ENCODE measurements at places on chromosomes 3 and 15.

DNA sequence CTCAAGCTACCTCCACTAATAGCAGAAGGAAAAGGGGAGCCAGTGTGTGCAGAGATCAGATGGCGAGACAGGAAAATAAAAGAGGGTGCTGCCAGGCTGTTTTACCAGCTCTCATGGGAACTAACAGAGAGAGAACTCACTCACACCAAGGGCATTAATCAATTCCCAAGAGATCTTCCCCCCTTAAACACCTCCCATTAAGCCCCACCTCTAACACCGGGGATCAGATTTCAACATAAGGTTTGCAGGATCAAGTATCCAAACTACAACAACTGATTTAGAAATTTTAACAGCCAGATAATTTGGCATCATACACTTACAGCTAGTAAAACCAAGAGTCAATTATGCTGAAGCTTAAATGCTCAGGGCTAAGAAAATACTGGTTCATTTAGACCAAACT lies 18.9 kb downstream of the CD200 start:
- DNase-seq = no peak

DNA sequence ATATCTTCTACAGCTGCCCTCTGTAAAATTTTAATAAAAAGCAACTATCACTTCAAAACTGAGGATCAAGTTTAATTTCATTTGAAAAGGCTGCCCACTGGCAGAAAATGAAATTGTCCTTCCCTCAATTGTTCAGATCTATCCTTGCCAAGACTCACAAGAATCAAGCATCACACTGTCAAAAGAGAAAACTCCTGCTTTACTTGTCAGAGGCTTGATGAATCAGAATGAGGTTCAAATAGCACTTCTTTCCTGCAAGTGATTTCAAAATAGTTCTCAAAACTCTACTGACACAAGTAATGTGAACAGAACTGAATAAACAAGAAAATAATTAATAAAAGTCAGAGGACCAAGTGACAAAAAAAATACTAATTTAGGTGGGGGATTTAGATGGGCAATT lies 70.6 kb downstream of the GOLIM4 start:
- DNase-seq = no peak

GRCh38 chr3:107506458-107506857 lies 16.3 kb upstream of the BBX start:
- DNase-seq = no peak

DNA sequence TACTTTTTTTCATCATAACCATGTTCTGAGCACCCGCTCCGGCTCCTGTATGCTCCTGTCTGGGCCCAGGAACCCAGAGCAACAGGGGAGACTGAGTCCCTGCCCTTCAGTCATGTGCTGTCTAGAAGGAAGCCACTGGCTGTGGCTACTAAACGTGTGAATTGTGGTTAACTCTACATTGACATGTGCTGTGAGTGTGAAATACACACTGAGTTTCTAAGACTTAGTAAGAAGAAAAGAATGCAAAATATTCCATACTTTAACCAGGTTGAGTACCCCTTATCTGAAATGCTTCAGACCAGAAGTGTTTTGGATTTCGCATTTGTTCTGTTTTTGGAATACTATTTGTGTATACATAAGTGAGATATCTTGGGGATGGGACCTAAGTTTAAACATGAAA lies 42.8 kb upstream of the CGNL1 start:
- DNase-seq = no peak

GRCh38 chr3:181050738-181051137 lies 61.2 kb upstream of the DNAJC19 start:
- DNase-seq = no peak

- DNase-seq = no peak
These were observed 17.5 kb upstream of the POC1A start for GRCh38 chr3:52171514-52172261.

- DNase-seq = no peak
These were observed 125.0 kb upstream of the ROPN1 start for GRCh38 chr3:124116906-124117305.

DNA sequence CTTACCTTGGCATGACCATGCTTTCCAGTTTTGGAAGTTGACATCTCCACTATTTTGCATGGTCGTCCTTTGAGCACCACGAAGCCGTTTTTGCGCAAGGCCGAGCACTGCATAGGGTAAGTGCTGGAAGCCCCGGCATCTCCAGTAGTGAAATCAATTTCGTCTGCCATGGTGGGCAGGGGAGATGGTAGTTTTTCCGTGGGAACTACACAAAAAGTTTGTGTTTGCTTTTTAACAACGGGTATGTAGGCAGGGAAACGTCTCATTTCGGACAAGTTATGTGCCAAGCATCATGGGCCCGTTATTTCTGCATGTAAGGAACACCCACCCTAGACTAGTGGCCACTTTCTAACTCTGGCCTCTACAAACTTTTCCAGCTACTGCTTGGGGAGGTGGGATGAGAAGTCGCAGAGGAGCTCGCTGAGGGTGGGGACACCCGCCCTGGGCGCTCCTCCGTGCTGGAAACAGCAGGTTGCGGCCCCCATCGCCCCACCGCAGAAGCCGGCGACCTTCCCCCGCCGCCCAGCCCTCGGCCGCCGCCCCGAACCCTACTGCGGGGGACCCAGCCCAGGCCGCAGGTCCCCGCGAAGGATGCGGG lies 701 bp downstream of the EIF5A2 start:
- DNase-seq = no peak

- no peak for DNase-seq
These were observed 69.9 kb upstream of the TP63 start for GRCh38 chr3:189561256-189561655.

DNA sequence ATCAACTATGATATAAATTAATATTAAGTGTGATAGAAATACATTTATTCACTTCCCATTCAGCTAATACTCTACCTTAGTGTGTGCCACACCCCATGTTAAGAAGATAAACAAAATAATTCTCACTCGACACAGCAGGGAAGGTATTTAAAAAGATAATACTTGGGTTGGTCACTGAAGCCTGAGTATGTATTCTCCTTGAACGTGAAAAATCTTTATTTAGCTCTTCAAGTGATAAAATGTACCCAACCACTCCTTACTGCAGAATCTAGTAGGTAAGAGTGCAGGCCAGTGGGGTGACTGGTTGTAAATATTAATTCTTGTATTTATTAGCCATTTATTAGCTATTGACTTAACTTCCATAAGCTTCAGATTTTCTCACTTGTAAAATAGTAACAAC lies 372.7 kb upstream of the THBS1 start:
- no peak for DNase-seq

- DNase-seq = peak; percentile 2
These were observed 297.2 kb downstream of the CADM2 start for GRCh38 chr3:85255949-85256348.

Measured in fibroblast of skin of left quadriceps (primary cell).